Stimulated activated CD4-positive, alpha-beta T cell treated with anti-CD3 and anti-CD28 coated beads, TNF-alpha, amount 100 ng/mL, for 4 hours (primary cell): ENCODE measurements at places on chromosomes 4 and X.

DNA sequence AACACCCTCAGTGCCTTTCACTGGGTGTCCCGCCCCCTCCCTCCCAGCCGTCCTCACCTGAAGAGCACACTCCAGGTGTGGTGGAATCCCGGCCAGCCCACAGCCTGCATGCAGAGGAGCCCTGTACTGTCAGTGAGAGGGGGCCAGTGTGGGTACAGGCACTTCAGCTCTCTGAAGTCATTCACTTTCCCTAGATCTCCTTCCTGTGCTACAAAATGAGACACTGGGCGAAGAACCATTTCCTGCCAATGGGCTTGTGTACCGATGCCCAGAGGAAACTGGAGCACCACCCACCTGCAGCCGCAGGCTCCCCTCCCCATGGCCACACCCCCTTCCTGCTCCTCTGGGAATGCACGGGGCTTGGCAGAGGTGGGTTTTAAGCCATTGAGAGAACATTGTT, 73.9 kb upstream of the C4orf50 start:
- DNase-seq, result no peak

GRCh38 chr4:65667506-65668041, 2.7 kb downstream of the EPHA5 start:
- no peak for DNase-seq

GRCh38 chrX:100615005-100615404, 21.6 kb downstream of the TSPAN6 start:
- DNase-seq, result no peak

DNA sequence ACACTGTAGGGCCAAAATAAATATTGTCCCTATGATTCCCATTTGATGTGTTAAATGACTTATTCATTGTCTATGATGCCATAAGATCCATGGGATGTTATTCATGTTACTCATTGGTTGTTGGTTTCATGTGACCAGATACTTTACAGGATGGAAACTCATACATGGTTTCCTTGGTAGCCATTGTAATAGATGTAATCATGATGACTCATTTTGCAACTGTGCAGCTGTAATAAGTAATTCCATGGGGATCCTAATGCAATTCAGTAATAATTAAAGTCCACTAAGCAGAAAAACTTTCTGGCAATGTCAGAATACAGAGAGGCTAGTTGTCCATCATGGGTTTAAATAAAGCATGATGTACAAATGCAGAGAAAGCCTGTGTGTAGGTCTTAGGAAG, 389.7 kb upstream of the NR3C2 start:
- DNase-seq, result no peak

- DNase-seq, result no peak
These were observed 326.3 kb upstream of the ZCCHC13 start for GRCh38 chrX:73977542-73978169.

DNA sequence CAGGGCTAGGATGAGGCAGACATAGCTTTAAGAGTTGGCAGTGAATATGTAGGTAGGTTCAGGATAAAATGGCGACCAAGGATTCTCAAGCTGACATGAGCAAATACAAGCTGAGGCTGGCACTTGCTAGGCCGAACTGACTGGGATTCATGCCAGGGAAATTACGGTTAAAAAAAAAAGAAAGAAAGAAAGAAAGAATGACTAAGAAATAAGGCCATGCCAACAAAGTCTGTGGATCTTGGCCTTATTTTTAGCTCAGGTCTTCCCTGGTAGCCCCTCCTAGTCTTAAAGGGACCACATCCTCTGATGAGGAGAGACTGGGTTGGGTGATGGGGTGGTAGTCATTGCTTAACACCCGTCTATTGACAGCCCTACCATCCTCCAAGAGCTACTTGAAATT, 64.4 kb upstream of the KLHL13 start:
- no peak for DNase-seq

DNA sequence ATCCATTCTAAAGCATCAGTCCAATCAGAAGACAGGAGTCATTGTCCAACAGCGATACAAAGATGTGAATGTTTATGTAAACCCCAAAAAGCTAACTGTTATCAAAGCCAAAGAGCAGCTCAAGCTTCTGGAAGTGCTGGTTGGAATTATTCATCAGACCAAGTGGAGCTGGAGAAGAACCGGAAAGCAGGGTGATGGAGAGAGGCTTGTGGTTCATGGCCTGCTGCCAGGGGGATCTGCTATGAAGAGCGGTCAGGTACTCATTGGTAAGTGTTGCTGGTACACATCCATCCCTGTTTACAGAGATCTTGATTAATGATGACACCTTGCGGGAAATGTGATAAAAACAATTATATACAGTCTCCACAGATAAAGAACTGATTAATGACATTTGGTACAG, 11.0 kb downstream of the INTU start:
- no peak for DNase-seq

DNA sequence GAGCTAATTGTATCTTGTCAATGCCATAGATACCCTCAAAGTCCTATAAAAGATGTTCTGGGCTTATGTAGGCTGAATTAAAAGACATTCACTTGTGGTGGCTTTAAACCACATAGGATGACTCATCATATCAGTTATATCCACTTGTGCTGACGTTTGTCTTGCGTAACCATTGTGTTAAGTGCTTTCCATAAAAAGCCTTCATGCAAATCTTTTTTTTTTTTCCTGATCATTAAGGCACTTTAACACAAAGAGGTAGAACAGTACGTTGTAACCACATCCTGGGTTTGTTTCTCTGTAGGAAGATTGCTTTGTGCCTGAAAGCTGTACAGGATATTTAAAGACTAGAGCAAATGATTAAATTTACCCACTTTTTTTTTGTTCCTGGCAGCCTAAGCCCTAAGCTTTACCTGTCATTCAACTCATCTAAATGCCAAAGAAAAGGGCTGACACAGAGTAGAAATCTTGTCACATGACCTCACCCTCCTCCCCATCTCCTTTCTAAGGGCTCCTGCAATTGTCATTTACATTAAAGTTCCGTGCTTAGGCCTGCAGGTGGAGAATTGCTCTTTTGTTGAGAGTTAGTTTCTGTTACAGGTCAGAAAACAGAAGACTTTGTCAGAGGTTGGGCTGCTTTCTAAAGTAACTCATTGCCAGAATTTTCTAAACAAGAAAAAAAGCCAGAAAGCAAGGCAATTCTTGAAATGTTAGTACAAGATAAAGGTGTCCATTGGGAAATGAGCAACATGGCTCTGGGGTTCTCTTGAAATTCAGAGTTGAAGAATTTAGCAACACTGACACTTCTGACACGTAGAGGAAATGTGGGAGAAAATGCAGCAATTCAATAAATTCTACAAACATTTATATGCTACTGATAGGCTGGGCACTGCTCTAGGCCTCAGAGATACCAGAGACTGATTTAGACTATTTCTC, 555.6 kb downstream of the PPARGC1A start:
- no peak for DNase-seq

DNA sequence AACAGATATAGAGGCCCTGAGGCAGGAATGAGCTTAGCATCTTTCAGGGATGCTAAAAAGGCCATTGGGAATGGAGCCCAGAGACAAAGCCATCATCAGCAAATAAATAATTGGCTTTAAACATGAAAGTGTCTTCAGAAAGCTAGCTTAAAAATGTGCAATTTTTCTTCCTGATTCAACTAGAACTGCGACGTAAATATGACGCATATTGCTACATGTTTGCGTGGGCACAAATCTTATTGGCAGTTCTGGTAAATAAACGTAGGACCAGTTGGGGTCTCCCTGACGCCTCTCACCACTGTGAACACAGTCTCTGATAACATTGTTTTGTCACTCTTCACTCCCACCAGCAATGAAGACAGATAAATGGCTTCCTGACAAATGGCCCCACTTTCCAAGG, 97.3 kb upstream of the SRD5A3 start:
- no peak for DNase-seq

DNA sequence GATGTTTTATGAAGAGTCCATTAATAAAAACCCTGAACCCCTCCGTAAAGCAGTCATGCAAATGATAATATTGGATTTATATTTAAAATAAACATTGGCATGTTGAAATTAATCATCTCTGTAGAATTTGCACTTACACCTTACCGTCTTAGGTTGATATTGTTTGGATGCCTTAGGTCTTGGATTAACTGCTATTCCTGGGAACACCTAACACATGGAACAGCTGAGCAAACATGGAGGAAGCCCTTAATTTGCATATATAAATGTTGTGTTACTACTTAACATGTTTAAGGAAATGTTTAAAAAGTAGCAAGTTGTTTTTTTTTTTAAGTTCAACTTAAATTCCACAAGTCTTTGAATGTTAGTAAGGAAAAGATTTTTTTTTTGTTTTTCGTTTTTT, 62.5 kb downstream of the NSD2 start:
- DNase-seq, result no peak

GRCh38 chr4:8664031-8664805, 71.7 kb downstream of the CPZ start:
- DNase-seq, result no peak

GRCh38 chrX:103513067-103513466, 6.2 kb downstream of the RAB40A start:
- DNase-seq, result no peak

GRCh38 chr4:20529691-20530090, 170.6 kb upstream of the PACRGL start:
- DNase-seq, result no peak

DNA sequence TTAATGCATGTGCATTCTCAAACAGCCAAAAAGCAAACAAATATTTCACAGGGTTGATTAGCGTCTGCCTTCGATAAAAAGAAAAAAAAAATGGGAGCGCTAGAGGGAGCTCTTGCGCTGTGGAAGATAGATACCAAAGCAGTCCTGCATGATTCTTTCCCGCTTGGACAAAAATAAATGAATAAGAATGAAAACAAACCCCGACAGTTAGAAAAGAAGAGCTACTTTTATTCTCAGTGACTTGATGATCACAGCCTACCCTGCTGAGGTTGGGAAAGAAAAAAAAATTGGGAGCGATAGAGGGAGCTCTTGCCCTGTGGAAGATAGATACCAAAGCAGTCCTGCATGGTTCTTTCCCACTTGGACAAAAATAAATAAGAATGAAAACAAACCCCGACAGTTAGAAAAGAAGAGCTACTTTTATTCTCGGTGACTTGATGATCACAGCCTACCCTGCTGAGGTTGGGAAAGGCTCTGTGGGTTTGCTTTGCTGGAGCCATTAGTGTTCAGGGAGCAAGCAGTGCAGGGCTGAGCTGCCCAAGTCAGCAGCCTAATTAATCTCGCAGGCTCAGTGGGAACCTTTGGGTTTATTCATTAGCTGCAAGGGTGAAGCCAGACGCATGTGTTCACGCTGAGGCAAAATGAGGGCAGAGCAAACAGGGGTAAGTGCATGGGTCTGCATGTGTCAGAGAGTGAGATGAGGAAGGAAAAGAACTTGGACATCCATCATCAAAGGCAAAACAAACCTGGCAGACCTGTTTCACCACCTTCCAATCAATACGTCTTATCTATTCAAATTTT, 249.3 kb upstream of the PRKX start:
- no peak for DNase-seq

- DNase-seq, result no peak
These were observed 332.4 kb downstream of the BCOR start for GRCh38 chrX:39765327-39765726.

GRCh38 chrX:15143050-15143824, 126.6 kb downstream of the ASB9 start:
- peak; percentile 19 for DNase-seq

DNA sequence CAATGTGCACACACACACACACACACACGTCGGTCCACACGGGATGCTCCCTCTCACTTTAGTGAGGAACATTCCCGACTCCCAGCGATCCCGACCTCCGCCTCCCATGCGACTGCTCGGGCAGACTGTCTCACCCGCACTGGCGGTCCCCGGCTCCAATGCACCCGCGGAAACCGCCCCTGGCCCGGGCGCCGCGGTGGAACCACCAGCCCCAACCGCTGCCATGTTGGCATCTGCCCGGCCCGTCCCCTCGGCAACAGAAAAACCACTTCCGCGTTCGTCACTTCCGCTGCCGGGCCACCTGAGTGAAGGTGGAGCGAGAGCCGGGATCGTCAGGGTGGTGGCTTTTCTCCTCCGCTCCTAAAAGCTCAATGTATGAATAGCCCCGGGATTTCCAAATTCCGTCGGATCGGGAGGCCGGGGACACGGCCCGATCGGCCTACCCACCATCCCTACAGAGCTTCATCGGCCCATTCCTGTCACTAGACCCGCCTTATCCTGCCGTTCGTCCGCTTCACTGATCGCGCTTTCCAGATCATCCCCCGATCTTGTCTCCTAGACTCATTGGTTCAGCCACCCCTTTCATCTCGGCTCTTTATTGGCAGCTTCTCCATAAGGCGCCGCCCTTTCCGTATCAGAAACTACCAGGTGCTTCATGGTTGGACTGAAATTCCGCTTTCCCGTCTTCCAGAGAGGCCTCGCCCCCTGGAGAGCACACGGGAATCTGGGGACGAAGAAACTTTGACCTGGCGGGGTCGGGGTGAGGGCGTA, at the start of gene SLC35A2:
SLC35A2 (minus strand) TSS at position 235 of the 771 bp plus-strand sequence; CDS start at position 225, 10 bp downstream.
- peak; percentile 71 for DNase-seq

DNA sequence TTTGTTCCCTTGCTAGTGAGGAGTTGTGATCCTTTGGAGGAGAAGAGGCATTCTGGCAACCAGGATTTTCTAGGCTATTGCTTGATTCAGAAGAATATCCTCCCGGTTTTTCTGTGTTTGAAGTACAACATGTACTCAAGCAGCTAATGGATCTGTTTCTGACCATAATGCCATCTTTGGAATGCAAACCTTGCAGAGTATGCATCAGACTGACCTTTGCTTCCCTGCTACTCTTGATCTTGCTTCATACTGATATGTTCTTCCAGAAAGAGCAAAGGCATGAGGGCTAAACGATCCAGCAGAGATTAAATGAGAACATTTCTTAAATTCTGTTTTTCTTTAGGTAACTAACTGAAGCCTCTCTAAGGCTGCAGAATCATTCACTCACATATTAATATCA, 265.4 kb upstream of the SLC7A11 start:
- no peak for DNase-seq

GRCh38 chrX:41561045-41561444, 113.9 kb downstream of the NYX start:
- no peak for DNase-seq

- no peak for DNase-seq
These were observed 134.1 kb downstream of the SLC4A4 start for GRCh38 chr4:71472946-71473345.

DNA sequence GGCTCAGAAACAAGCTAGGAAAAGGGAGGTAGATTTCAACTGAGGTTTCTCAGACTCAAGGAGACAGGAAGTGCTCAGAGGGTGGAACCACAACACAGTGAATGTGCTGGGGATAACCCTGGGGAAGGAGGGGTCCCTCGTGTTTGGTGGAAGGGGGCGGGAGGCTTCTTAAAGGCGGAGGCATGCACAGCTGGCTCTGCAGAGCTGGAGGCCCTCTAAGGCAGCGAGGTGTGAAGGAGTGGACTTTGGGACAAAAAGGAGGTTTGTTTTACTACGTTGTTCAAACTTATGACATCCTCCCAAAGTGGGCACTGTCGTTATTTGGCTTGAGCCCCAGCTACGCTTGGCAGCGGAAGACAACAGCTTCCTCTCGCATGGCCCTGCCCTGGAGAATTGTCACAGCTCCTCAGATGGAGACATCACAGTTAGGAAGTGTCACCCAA, 21.7 kb upstream of the MTM1 start:
- DNase-seq, result no peak

DNA sequence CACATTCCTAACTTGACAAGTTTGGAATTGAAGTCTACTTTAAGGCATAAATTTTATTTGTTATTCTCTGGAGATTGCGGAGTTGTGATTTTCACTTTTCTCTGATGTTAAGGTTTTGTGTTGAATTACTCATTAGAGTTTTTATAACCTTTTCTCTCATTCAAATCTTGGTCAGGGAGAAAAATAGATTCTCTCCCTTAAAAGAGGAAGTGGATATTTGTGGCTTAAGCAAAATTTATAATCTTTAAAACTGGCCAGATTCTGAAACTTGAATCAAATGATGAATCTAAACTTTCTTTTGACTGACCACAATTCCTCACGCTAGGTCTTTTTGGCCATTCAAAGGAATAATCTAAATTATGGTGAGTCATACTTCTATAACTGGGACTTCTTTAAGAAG, 361.4 kb downstream of the TEX13C start:
- no peak for DNase-seq
